ENCODE measurements at places on chromosomes 7 and 10. TPM values are rescaled to one million over a fixed set of nuclear protein-coding genes. Genes with fewer than 3 reads are reported as not detected.

The RBP3 gene
- total RNA-seq = not detected

- no peak for DNase-seq
These were observed 58.8 kb downstream of the ZNF518A start for GRCh38 chr10:96188916-96189315.

GRCh38 chr10:114523876-114524275 is 119.6 kb upstream of the AFAP1L2 start:
- DNase-seq = no peak

DNA sequence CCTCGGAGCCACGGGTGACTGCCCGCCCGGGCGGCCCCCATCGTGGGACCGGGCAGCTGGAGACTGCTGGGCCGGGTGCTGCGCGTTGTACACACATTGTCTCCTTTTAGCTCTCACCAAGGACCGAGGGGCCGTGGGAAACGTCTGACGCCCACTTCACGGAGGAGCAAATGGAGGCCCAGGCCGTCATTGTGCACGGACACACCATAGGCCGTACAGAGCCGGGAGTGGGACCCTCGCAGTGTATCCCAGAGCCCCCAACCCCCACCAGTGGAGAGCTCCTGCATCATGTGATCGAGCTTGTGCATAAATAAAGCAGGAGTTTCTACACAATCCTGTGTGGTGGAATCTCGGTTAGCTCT is 722 bp downstream of the DENND10 start:
- DNase-seq = peak; percentile 22

DNA sequence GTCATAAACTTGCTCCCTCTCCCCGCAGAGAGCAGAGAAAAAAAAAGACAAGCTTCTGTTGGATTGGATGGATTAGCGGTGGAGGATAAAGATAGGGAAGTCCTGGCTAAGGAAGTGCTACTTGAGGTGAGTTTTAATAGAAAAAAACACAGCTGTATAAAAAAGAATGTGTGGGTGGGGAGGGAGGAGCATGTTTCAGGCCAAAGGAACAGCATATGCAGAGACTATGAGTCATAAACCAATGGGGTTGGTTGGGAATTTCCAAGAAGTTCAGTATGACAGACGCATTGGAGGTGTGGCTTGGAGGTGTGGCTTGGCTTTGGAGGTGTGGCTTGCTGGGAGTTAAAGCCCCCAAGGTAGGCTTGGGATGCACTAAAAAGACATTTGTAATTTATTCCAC is 103.0 kb upstream of the LSM8 start:
- peak; percentile 44 for DNase-seq

GRCh38 chr7:133293384-133294160 is 40.7 kb downstream of the EXOC4 start:
- no peak for DNase-seq

- DNase-seq = no peak
These were observed 302.9 kb downstream of the WDR37 start for GRCh38 chr10:1358860-1359625.

The TBXAS1 gene
- not detected for total RNA-seq

GRCh38 chr7:35780070-35780469 is 20.8 kb upstream of the SEPTIN7 start:
- DNase-seq = no peak

GRCh38 chr7:128389618-128390329 is 20.0 kb downstream of the IMPDH1 start:
- no peak for DNase-seq

DNA sequence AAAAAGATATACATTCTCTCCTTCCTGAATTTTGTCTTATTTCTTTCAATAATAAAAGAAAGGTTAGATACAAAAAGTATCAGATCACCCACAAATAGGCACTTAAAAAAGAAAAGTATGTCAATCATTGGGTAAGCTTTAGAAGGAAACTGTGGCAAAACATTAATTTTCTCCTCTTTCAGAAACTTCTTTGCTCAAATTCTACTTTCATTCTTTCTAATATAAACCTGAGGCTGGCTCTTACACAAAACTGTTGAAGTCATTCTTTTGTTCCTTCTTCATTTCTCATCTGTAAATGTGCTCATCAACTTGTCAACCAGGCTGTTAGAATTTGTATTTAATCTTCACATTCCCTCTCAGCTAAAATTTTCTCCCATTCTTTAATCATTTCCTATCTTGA is 124.6 kb downstream of the LRRN3 start:
- DNase-seq = no peak

DNA sequence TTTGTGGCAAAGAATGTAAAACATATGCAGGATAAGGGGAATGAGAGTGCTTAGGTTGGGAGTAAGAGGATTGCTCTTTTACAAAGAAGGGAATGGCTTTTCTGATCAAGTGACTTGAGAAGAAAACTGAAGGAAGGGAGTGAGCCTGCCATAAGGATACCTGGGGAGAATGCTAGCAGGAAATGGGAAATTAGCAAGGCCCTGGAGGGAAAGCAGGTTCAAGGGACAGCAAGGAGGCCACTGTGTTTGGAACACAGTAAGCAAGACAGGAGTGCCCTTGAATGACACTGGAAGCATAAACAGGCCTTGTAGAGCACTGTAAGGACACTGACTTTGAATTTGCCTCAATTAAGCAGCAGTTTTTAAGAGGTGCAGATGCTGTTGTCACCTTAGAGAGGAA is 1069.9 kb downstream of the DNAJB9 start:
- no peak for DNase-seq

- DNase-seq = no peak
These were observed 8.8 kb upstream of the STMP1 start for GRCh38 chr7:135653340-135654080.

GRCh38 chr7:105805447-105806019 is 70.9 kb downstream of the ATXN7L1 start:
- DNase-seq = no peak

- DNase-seq = no peak
These were observed 654 bp upstream of the SLF2 start for GRCh38 chr10:100912013-100912604.

DNA sequence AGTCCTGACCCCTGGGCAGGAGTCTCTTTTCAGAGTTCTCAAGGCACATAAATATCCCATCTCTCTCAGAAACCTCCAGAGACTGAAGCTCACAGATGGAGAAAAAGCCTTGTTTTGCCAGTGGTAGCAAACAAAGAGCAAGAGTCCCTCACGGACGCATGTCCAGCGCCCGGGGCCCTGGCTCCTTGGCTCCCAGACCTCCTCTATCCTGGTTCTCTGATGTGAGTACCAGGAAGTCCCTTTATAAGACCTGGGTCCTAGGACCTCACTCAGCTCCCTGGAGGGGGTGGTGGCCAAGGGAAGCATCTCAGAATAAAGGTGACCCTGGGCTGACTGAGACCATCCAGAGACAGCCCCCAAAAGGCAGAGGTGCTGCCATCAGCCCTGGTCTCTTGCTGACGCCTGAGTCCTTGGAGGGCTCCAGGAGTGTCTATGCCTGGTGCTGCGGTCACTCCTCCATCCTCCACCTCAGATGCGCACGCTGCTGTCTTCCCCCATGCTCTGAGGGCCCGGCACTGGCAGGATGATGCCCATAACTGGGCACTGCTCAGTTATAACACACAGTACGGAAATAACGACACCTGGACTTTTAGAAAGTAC is 221.5 kb downstream of the TNS3 start:
- no peak for DNase-seq

The XRCC2 gene
- total RNA-seq = 5.5 TPM

GRCh38 chr7:82897500-82897899 is 265.2 kb downstream of the PCLO start:
- no peak for DNase-seq

GRCh38 chr10:62647375-62648092 is 157.0 kb upstream of the ADO start:
- no peak for DNase-seq

DNA sequence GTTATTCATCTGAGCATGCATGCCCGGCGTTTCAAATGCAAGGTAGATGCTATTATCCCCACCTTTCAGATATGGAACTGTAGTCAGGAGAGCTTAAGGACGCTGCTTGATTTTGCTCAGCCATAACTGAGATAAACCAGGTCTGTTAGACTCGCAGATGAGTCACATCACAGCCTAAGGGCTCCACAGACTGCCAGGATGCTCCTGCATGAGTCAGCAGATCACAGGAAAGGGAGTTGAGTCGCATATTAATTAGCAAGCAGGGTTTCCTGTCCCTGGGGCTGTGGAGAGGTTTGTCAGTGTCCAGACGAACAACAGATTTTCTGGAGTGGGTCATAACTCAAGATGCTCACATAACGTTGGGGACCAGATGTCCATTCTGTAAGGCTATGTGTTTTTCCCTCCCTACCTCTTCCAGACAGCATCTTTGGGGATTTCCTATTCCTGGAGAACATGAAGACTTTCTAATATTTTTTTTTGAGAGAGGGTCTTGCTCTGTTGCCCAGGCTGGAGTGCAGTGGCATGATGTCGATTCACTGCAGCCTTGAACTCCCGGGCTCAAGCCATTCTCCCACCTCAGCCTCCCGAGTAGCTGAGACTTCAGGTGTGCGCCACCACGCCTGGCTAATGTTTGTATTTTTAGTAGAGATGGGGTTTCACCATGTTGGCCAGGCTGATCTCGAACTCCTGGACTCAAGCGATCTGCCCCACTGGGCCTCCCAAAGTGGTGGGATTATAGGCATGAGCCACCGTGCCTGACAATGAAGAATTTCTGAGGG is 36.7 kb downstream of the PFKFB3 start:
- peak; percentile 94 for DNase-seq

GRCh38 chr10:53957401-53957800 is 843.6 kb downstream of the PCDH15 start:
- no peak for DNase-seq

DNA sequence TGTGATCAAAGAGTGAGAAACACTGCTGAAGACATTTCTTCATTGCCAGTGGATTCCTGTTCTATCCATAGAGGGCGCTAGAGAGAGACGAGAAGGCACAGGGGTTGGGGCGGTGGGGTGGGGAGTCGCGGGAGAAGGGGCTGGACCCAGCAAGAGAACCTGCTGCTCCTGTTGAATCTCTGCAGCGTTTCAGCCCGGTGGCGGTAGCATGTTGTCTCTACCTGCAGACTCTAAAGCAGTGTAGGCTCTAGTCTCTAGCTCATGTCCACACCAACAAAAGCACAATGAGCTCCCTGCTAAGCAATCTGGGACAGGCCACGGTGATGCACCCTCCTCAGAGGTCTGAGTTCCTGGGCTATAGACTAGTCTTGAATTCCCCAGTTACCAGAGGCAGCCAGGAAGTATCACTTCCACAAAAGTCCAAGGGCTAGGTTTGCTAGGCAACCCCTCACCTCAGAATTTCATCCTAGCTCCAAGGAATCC is 167.7 kb downstream of the DGKB start:
- no peak for DNase-seq

The STEAP2 gene
- 1.2 TPM for total RNA-seq

The CPVL gene
- 7.0 TPM for total RNA-seq

- no peak for DNase-seq
These were observed 3.5 kb downstream of the DGKB start for GRCh38 chr7:14899030-14899429.

DNA sequence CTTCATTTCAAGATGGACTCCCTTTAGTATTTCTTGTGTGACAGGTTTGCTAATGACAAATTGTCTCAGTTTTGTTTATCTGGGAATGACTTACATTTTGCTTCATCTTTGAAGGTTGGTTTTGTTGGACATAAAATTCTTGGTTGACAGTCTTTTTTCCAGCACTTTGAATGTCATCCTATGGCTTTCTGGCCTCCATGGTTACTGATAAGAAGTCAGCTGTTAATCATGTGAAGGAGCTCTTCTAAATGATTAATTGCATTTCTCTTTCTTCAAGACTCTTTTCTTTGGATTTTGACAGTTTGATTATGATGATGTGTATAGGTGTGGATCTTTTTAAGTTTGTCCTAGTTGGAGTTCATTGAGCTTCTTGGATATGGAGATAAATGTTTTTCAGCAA is 26.9 kb upstream of the HHEX start:
- DNase-seq = no peak

The PRXL2A gene
- total RNA-seq = 1.4 TPM

DNA sequence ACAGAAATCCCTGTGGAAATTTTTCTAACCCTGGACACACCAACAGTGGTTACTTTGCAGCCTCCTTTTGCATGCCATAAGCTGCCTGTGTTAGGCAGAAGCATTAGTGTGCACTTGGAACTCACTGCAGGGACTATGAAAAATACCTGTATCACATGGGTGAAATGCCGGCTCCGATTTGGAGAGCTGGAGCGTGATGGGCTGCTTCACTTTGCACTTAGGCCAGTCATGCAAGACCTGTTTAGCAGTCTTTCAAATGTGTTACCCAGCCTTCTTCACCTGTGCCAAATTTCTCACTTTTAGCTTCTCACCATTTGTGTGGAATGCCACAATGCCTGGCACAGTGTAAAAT is 11.3 kb downstream of the NCOA4 start:
- DNase-seq = no peak

The TUBAL3 gene
- not detected for total RNA-seq

DNA sequence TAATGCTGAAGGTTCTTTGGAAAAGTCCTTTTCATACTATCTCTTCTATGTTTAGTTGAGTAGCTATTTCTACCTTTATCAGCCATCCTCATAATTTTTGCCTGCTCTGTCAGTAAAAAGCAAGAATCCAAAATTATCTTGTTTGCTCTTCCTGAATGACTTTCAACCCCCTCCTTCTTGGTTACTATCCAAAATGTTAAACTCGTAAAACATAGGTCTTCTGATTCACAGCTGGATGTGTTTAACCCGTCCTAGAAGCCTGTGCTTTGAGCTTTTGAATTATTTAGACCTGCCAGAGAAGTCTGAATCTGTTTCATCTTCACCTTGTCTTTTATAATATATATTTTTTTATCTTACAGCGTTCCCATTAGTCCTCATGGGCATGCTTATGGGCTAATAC is 136.4 kb upstream of the MDFIC start:
- DNase-seq = no peak

GRCh38 chr10:129838794-129839193 is 125.3 kb downstream of the EBF3 start:
- no peak for DNase-seq

GRCh38 chr7:26964156-26964808 is 99.9 kb upstream of the SKAP2 start:
- DNase-seq = no peak

The EGFR gene
- 20.3 TPM for total RNA-seq

GRCh38 chr7:154259396-154259795 is 207.2 kb downstream of the DPP6 start:
- no peak for DNase-seq

DNA sequence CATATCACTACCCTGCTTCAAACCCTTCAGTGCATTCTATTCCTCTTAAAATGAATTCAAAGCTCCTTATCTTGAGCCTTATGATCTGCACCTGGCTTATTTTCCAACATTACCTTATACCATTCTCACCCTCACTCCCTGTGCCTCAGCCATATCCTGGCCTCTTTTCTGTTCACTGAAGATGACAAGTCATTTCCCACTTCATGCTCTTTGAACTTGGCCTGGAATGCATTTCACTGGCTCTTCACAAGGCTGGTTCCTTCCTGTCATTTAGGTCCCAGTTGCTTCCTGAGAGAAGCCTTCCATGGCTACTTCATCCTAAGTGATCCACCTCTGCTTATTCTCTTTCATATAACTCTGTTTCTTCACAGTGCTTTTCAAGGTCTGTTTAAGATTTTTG is 3.2 kb upstream of the LIPF start:
- DNase-seq = no peak

- DNase-seq = no peak
These were observed 10.5 kb downstream of the KAT6B start for GRCh38 chr10:74836877-74837276.

- no peak for DNase-seq
These were observed 138.3 kb downstream of the GNAT3 start for GRCh38 chr7:80373429-80374032.

- no peak for DNase-seq
These were observed 2.2 kb upstream of the DNAJC1 start for GRCh38 chr10:22005763-22006162.

The FLNC gene
- total RNA-seq = 71.1 TPM

Measured in MG63 (cell line).